Liver (tissue), 10 donors: ENCODE measurements at places on chromosomes 2 and 18. TPM values are rescaled to one million over a fixed set of nuclear protein-coding genes. Genes with fewer than 3 reads are reported as not detected.

DNA sequence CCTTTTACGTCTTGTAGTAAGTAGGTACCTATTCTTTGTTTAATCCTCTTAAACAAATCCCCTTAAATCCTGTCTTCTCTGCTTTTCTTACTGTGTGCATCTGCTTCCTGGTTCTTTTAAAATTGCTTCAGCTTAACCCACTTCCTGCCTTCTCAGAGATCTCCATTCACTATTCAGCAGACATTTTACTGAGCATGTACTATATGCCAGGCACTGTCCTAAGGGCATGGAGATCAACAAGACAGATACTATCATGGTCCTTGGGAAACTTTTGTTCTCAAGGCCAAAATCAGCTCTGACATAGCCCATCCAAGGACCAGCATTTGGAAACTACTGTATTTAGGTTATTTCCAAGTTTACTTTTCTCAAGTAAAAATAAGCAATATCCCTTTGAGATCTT is 227.5 kb downstream of the TPGS2 start:
- DNase-seq = no peak

DNA sequence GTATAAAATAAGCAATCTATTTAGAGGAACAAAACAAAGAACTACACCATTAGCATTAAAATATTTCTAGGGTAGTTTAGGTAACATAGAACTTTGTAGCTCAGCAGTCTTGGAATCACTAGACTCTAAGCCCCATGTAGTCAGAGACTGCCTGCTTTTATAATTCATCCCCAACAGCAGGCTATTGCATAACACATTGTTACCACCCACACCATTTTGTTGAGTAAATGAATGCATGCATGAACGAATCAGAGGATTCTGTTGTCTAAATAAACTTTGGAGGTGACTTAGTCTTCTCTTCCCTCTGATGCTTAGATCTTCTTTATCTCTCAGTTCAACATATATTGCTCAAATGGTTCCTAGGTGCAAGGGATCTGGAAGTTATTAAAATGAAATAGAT is 167.6 kb upstream of the TNP1 start:
- no peak for DNase-seq

DNA sequence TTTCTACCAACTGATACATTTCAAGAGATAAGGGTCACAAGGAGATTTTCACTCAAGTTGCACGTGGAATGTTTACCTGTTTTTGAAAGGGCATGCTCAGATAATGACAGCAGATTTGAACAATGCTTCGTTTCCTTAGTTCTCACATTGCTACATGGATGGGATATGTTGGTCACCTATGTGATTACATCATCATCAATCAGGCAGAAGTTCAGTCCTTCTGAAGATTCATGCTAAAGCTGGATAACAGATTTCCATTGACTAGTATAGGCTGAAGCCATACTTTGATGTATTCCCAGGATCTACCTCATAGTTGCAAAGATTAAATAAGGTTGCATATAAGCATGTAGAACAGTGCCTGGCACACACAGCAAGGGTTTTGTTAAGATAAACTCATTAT is 19.7 kb downstream of the TCF7L1 start:
- no peak for DNase-seq

- DNase-seq = no peak
These were observed 510.6 kb downstream of the ERBB4 start for GRCh38 chr2:212027681-212028628.

DNA sequence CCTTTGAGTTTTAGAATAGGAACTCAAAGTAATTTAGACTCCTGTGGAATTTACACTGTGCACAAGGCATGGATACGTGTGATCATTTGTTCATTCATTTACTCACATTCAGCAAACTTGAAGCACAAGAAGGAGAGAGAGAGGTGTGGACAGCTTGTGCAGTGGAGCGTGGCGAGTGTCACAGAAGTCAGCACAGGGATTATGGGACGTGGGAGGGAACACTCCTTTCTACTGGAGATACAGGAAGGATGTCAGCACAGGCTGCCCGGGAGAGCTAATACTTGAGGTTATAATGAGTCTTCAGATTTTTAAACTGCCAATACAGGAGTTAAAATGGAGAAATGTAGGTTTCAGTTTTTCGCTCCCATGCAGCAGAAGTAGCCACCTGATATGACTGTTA is 7.0 kb downstream of the FAM228A start:
- DNase-seq = no peak

- no peak for DNase-seq
These were observed 362.9 kb downstream of the ZEB2 start for GRCh38 chr2:144156736-144157640.

- DNase-seq = no peak
These were observed 322.2 kb downstream of the ZNF804A start for GRCh38 chr2:184920451-184920965.

DNA sequence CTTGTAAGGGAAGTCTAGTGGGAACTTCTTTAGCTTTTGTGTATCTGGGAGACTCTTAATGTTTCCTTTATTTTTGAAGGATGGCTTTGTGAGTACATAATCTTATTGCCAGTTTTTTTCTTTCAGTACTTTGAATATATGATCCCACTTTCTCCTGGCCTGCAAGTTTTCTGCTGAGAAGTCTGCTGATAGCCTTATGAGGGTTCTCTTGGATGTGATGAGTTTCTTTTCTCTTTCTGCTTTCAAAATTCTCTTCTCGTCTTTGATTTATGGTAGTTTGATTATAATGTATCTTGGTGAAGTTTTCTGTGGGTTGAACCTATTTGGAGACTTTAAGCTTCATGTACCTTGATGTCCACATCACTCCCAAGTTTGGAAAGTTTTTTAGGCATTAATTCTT is 28.1 kb downstream of the COLEC11 start:
- DNase-seq = no peak

DNA sequence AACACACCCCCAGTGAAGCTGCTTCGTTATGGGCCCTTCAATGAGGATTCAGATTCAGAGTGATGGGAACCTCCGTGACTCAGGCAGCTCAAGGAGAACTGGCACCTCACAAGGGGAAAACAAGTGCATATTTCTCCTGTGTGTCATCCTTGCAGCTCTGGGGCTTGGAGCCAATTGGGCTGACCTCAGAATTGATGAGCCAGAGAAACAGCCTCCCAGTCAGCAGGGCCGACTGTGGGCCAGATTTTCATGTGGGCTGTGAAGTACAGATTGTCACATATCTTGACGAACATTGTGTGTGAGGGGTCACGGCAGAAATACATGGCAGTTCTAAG is 189.6 kb upstream of the SP5 start:
- no peak for DNase-seq

GRCh38 chr2:23296691-23297090 is 88.3 kb upstream of the KLHL29 start:
- no peak for DNase-seq

GRCh38 chr2:25421289-25421688 is 79.6 kb upstream of the DNMT3A start:
- DNase-seq = no peak

GRCh38 chr2:189138800-189139199 is 40.8 kb downstream of the COL5A2 start:
- DNase-seq = no peak

DNA sequence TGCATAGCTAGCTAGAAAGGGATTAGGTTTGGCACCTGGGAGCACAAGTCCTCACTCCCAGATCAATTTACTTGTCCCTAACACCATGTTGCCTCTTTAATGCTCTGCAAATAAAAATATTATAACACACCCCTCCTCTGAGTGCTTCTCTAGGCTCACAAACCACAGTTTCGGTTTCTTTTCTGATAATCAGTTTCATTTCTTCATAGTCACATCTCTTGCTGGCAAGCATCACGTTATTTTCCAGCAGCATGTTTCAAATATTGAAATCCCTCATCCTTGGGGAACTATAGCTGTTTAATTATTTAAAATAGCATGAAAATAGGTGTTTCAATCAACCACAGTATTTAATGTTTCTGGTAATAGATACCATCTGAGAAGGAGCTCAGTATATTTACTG is 13.9 kb upstream of the SMCHD1 start:
- no peak for DNase-seq

DNA sequence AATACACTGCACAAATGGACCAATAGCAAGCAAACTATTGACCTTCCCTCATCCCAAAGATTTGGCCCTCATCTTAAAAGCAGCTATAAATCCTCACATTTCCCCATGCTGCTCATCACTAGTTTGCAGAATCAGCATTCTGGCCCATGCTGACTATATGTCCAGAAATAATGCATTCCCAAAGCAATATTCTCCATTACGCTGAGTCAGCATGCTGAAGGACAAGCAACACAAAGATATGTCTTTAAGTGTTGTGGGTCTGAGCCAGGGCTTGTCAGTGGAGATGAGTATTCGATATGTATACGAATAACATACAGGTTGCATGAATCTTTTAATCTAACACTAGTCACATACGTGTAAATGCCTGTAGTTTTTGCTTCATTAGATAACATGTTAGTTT is 1045.0 kb upstream of the DDX18 start:
- DNase-seq = no peak

DNA sequence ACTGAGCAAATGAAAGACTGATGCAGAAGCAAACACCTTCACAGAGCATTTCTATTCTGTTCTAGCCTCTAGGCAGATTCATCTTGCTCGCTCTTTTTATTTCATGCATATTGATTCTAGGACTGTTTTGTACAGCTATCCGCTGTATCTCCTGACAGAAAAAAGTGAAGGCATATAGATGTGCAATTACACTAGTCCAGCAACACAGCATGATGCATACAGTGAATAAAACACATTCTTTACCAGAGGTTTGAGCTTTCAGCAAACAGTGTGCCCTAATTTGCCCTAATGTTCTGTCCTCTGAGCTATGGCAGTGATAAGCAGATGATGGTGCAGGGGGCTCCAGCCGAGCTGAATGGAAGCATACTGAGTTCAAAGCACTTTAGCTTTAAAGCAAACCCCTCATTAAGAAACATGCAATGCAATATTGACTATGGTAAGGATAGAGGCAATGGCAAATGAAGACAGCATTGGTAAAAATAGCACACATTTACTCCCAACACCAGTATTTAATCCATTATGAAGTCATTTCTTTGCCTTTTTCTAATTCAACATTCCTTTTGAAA is 141.2 kb upstream of the RGPD4 start:
- no peak for DNase-seq

DNA sequence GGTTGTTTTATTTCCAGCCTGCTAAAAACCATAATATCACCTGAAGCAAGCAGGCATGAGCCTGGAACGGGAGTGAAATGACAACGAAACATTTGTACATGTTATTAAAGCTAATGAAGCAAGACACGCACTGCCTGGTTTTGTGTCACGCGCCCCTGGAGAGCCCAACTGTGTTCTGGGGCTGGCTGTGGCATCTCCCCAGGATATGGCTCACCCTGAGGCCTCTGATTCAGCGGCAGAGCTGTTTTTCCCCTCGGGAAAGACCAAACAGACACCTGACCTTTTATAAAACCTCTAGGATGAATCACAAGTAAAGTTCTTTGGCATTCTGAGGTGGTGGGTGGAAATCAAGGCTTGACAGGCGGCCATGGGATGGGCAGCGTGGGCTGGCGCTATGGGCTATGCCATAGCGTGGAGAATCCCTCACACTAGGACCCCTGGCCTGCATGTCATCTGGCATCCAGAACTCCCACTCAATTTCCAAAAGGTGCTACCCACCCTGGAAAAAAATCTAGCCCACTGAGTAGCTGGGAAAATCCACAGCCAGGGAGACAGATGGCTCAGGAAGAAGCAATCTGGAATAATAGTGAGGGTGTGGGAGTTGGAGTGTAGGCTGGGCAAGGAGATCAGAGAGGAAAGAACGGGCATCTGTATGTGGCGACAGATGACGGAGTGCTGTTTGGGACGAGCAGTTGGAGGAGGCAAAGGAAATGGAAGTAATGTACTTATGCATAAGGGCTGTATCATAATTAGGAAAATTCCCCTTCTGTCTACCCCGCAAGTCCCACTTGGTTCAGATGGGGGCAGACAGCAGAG is 262.0 kb downstream of the AFF3 start:
- DNase-seq = no peak

DNA sequence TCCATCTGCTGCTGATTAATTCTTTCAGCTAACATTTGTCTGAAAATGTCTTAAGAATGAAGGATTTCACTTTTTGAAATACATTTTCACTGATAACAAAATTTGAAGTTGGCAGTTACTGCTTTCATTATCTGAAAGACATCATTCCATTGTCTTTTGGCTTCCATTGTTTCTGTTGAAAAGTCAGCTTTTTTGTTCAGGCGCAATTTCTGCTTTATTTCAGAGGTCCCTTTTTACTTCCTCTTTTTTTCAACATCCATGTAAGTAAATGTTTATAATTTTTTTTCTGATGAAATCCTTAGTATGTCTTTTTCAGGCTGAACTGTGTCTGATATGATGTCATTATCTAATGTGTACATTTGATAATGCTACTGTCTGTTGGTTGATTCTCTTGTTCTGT is 184.2 kb downstream of the RND3 start:
- DNase-seq = no peak

GRCh38 chr2:154720651-154721050 is 22.2 kb downstream of the KCNJ3 start:
- no peak for DNase-seq

GRCh38 chr2:174764280-174765255 is at the start of gene CHRNA1:
Gene CHRNA1 (minus strand): TSS chr2:174764472. CDS start chr2:174764394, 78 bp downstream.
- DNase-seq = no peak

- no peak for DNase-seq
These were observed 282.3 kb upstream of the EPC2 start for GRCh38 chr2:148362144-148362796.

DNA sequence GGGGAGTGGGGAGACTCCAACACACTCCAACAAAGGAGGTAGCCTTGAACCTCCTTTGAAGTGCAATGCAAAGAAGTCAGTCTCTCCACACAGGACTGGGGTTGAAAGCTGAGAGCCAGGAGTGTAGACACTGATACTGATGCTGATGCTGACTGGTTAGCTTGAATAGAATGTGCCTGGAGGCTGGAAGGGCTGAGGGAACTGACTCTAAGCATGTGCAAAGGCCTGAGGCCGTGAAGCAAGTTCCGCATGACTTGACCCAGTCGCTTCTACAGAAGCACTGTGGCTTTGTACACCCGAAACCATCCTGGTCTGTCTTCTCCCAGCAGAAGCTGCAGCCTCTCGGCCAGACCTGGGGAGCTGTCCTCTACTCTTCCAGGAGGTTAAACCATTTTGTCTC is 10.4 kb downstream of the FOXI3 start:
- no peak for DNase-seq

DNA sequence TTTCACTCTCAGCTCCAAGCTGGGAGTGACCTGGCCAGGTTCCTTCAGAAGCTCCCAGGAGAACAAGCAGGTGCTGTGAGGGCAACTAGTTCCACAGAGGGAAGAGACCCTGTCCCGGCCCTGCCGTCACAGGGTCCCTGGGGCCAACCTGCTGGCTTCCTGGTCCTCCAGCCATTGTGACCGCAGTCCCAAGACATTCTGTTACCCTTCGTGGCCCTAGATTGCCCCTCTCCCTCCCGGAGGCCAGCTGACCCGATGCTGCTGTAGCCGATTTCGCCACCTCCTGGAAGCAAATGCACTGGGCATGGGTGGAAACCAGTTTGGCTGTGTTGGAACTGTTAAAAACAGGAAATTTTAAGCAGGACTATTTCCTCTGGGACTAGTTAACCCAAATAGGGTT is 55.4 kb downstream of the EPAS1 start:
- no peak for DNase-seq

- no peak for DNase-seq
These were observed 1052.6 kb upstream of the PIK3C3 start for GRCh38 chr18:40902436-40902835.

The LCT gene
- not detected for total RNA-seq

The COL4A3 gene
- 2.3 TPM for total RNA-seq

The NUP35 gene
- total RNA-seq = 13.4 TPM

The UGT1A10 gene
- total RNA-seq = not detected

The MLPH gene
- 1.6 TPM for total RNA-seq

The CPLX4 gene
- not detected for total RNA-seq

The CERS6 gene
- 20.4 TPM for total RNA-seq

The IL1B gene
- 1.0 TPM for total RNA-seq
